ENCODE measurements at places on chromosomes 12 and 14.

DNA sequence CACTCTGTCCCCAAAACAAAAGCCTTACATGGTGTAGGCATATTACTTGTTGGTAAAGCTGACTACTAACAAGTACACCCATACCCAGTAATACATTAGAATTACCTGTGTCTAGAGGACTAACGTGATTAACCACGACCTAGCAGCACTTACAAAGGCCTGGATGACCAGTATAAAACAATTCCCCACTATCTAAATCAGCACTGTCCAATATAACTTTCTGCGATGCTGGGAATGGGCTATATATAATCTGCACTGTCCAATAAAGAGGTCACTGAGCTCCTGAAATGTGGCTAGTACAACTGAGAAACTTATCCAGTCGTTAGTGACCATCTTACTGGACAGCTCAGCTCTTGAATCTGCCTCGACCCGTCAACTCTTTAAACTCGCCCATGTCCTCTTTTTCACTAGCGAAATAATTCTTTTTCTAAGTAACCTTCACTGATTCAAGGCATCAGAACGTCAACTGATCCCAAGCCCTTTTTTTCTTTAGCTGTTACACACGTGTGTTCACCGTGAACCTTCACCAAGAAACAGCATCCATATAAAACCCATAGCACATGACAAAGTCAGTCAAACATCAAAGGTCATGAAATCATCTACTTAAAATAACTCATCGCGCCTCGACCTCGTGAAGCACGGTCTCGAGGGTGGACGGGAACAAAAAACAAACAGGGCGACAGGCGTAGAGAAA, 905 bp upstream of the CIPC start:
- no peak for DNase-seq

DNA sequence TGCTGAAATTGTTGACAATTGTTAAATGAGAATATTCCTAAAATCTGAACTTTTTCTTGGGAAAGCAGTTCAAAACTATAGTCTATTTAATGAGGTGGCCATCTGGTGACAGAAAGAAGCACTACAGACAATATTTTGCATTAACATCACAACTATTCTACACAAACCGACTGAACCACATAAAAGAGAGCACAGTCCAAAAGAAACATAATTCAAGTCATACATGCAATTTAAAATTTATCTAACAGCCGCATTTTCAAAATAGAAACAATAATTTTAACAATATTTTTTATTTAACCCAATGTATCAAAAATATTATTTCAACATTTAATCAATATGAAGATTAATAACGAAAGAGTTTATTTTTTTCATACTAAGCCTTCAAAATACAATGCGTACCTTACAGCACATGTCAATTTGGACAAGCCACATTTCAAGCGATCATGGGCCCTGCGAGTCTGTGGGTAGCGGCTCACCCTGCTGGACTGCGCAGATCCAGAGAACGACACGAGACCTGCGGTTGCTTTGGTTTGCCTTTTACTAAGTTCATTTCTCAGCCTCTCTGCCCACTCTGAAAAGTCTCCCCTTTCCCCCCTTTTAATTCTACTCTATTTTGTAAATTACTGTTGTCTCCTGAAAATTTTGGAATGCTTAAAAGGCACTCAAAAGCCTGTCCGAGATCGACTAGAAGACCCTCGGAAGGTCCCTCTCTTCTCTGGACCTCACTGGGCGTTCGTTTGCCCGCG, 947 bp upstream of the LRRC9 start:
- DNase-seq: no peak

GRCh38 chr12:50246873-50247612, 36.3 kb downstream of the LIMA1 start:
- DNase-seq: peak; percentile 22

GRCh38 chr14:95165517-95165916, 8.2 kb upstream of the DICER1 start:
- no peak for DNase-seq

GRCh38 chr14:98564541-98564940, 707.5 kb downstream of the BCL11B start:
- no peak for DNase-seq

DNA sequence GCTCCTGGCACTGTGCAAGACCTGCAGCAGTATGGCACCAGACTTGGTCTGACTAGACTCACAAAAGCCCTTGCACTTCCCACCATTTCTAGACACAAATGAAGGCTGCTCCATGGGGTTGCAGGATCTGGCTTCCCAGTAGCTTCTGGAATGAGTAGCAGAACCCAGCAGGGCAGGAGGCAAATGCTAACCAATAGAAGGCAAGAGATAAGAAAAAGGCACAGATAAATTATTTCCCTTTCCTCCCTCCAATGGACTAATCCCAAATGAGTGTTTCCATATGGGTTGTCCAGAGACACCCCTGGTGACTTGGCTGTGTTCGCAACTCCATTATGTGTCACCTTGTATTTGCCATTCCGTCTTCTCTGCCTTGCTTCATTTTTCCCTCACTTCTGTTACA, 49.7 kb downstream of the KIF21A start:
- DNase-seq: peak; percentile 21

Measured in ELF-1 (cell line).